Panc1 (cell line): ENCODE measurements at places on chromosomes 13 and 19. TPM values are rescaled to one million over a fixed set of nuclear protein-coding genes. Genes with fewer than 3 reads are reported as not detected.

Gene KATNAL1
- total RNA-seq: 34.3 TPM

Gene UBXN6
- total RNA-seq: 55.6 TPM

Gene ZNF665
- total RNA-seq: 7.0 TPM

Gene PLPPR3
- 63.7 TPM for total RNA-seq

Gene ZNF541
- 0.15 TPM for total RNA-seq

Gene PRTN3
- total RNA-seq: 1.5 TPM

Gene MAN2B1
- total RNA-seq: 43.0 TPM

DNA sequence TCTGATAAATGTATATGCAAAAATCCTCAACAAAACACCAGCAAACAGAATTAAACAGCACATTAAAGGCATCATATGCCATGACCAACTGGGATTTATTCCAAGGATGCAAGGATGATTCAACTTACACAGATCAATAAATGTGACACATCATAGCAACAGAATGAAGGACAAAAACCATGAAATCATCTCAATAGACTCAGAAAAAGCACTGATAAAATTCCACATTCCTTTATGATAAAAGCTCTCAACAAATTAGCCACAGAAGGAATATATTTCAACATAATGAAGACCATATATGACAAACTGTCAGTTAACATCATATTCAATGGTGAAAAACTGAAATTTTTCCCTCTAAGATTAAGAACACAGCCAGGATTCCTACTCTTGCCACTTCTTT is 691.6 kb downstream of the DIAPH3 start:
- H3K4me3 ChIP-seq: no peak overlapping the region
- DNase-seq: no peak
- H3K4me1 ChIP-seq: no peaks in the 10 kb centered on the region
- no peaks in the 10 kb centered on the region for H3K27me3 ChIP-seq
- no peaks in the 10 kb centered on the region for H3K36me3 ChIP-seq
- H3K27ac ChIP-seq: no peak overlapping the region

DNA sequence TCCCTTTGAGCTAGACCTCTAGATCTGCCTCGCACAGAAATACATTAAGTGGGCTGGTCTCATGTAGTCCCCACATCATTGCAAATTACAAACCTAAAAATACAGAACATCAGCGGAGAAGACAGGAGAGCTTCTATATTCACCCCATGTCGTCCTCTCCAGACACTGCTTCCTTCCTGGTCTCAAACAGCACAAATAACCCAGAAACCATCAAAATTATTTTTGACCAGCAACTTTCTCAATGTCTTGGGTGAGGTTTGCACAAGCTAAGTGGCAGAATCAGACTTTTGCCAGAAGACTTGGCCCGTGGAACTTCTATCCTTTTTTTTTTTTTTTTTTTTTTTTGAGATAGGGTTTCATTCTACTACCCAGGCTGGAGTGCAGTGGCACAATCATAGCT is 28.2 kb downstream of the CLEC17A start:
- H3K4me3 ChIP-seq: no peak overlapping the region
- no peaks in the 10 kb centered on the region for H3K27me3 ChIP-seq
- no peak overlapping the region for H3K27ac ChIP-seq
- DNase-seq: no peak
- no peaks in the 10 kb centered on the region for H3K36me3 ChIP-seq

GRCh38 chr13:46554951-46555350 is 2.0 kb downstream of the LRCH1 start:
- no peak for DNase-seq
- H3K4me3 ChIP-seq: peak overlapping the region; percentile 80
- peaks cover 11% of the 10 kb centered on the region for H3K4me1 ChIP-seq
- no peaks in the 10 kb centered on the region for H3K27me3 ChIP-seq
- peaks cover 5% of the 10 kb centered on the region; the same call in 1 of the 2 replicates for H3K36me3 ChIP-seq

DNA sequence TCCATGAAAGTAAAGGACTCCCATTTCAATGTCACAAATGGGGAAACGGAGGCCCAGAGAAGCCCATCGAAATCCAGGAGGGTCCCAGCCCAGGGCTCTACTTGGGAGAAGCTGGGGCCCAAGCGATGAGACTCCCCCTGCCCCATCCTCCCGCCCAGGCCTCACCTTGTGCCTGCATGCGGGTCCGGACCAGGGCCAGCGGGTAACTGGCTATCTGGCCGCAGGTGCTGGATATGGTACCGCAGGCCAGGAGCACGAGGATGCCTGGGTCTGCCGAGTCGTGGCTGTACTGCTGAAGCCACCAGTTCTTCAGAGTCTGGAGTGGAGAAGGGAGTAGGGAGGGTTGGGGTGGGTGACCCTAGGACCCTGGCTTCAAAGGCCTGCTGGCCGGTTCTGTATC is 10.4 kb upstream of the SLC25A41 start:
- H3K27me3 ChIP-seq: no peaks in the 10 kb centered on the region
- no peaks in the 10 kb centered on the region for H3K36me3 ChIP-seq
- no peaks in the 10 kb centered on the region for H3K4me1 ChIP-seq
- no peak for DNase-seq
- H3K27ac ChIP-seq: no peak overlapping the region
- H3K4me3 ChIP-seq: no peak overlapping the region

GRCh38 chr19:13934785-13935109 is 3.5 kb downstream of the PODNL1 start:
- no peaks in the 10 kb centered on the region for H3K36me3 ChIP-seq
- no peak for DNase-seq
- H3K4me3 ChIP-seq: no peak overlapping the region
- peaks cover 5% of the 10 kb centered on the region for H3K4me1 ChIP-seq

DNA sequence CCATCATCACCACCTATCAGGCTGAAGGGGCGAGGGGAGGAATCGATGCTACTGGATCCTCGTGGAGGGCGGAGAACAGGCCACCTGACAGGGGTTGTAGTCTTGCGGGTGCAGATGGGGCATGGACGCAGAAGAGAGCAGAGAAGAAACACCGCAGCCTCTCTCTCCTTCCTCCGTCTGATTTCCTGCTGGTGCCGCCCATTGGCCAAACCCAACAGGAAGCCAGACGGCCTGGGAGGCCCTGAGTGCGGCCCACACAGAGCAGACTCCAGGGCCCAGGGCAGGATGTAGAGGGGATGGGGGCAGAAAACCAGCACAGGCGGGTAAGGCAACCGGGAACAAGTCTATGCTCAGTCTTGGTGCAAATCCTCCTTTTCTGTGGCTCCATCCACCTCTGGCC is 15.4 kb downstream of the CEBPA start:
- no peak overlapping the region for H3K27ac ChIP-seq
- 0 out of 2 replicates have a peak, but pooled peaks cover 4% of the 10 kb centered on the region for H3K4me1 ChIP-seq
- no peak overlapping the region for H3K4me3 ChIP-seq
- no peak for DNase-seq
- no peaks in the 10 kb centered on the region for H3K36me3 ChIP-seq

DNA sequence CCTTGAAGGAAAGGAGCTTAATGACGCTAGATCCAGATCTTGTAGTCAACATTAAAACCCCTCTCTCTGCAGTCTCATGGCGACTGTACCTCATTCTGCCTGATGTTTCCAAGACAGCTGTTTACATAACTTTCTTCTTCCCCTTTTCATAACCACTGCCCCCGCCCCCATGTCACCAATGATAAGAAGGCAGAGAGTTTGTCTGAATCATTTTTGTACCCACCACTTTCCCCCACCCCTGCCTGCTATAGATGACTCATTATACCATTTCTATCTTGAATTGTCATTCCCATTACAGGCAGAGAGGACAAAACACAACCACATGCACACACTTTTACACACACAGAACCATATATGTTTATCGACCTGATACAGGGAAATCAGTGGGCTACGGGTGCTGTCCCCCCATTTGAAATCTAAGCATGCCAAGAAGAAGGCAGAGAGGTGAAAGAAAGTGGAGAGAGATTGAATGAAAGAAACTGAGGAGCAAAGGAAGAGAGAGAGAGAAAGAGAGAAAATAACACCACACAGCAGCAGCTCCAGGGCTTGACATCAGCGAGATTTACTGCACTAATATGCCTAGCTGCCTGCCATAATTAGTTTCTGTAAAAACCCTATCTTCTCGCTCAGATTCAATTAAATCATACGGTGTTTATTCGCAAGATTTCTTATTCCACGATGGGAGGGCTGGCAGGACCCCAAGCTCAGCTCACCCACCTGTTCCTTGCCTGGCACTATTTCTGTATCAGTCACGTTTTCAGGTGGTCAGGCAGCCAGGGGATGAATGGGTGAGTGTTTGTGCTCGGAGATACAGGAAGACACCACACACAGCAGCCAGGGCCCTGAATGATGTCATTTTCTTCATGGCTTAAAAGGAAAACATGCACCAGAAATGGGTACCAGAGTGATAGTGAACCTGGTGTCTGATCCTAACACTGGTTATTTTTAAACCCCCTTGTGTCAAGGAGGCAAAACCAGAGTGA is 114.3 kb upstream of the SERP2 start:
- DNase-seq: no peak
- no peak overlapping the region for H3K27ac ChIP-seq
- H3K36me3 ChIP-seq: no peaks in the 10 kb centered on the region
- no peaks in the 10 kb centered on the region for H3K4me1 ChIP-seq
- no peak overlapping the region for H3K4me3 ChIP-seq

GRCh38 chr19:29371251-29372090 is 154.3 kb upstream of the VSTM2B start:
- no peaks in the 10 kb centered on the region for H3K36me3 ChIP-seq
- no peak overlapping the region for H3K4me3 ChIP-seq
- no peak overlapping the region for H3K27ac ChIP-seq
- H3K27me3 ChIP-seq: peaks cover 19% of the 10 kb centered on the region
- H3K4me1 ChIP-seq: no peaks in the 10 kb centered on the region

GRCh38 chr13:71513411-71514033 is 353.5 kb downstream of the DACH1 start:
- DNase-seq: no peak
- H3K4me3 ChIP-seq: no peak overlapping the region
- H3K36me3 ChIP-seq: no peaks in the 10 kb centered on the region
- no peak overlapping the region for H3K27ac ChIP-seq

DNA sequence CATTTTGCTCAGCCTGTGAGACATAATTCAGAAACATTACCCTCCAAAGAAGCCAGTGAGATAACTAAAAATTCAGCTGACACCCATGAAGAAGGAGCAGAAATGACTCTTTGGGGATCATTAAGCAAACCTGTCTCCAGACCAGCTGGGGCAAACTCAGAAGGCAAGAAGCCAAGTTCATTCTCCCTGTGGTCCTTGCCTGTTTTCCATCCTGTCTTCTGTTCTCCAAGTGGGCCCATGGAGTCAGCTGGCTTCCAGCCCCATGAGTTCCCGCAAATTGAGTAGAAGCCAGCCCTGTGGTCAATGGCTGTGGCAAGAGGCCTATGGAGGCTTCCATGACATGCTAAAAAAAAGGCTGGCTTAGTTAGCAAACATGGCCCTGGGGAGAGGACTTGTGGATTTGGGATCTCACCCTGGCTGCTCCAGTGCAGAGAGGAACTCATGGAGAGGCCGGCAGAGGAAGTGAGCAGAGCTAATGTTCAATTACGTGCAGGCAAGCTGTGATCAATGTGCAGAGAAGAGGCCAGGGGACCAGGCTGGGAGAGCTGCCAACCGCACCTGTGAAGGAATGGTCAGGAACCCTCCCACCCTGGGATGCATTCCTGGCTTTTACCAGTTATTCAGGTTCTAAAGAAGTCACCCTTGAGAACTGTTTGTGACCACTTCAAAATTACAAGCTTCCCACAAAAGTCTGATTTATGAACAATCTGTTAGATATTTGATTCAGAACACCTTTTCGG is 229.1 kb downstream of the TSHZ3 start:
- H3K27ac ChIP-seq: no peak overlapping the region
- DNase-seq: no peak
- no peaks in the 10 kb centered on the region for H3K36me3 ChIP-seq
